ENCODE measurements at places on chromosomes 3 and 15. TPM values are rescaled to one million over a fixed set of nuclear protein-coding genes. Genes with fewer than 3 reads are reported as not detected.

GRCh38 chr3:64417816-64418215, 192.6 kb upstream of the PRICKLE2 start:
- H3K27ac ChIP-seq: no peak overlapping the region
- H3K27me3 ChIP-seq: no peaks in the 10 kb centered on the region
- peak; percentile 60 for DNase-seq
- H3K4me1 ChIP-seq: peaks cover 8% of the 10 kb centered on the region
- H3K4me3 ChIP-seq: no peak overlapping the region
- no peaks in the 10 kb centered on the region for H3K36me3 ChIP-seq

The PLSCR2 gene
- polyA plus RNA-seq: not detected

GRCh38 chr3:160005004-160005403, 16.4 kb downstream of the IL12A start:
- no peaks in the 10 kb centered on the region for H3K36me3 ChIP-seq
- H3K27ac ChIP-seq: no peak overlapping the region
- no peak overlapping the region for H3K4me3 ChIP-seq
- no peak for DNase-seq
- no peaks in the 10 kb centered on the region for H3K4me1 ChIP-seq

DNA sequence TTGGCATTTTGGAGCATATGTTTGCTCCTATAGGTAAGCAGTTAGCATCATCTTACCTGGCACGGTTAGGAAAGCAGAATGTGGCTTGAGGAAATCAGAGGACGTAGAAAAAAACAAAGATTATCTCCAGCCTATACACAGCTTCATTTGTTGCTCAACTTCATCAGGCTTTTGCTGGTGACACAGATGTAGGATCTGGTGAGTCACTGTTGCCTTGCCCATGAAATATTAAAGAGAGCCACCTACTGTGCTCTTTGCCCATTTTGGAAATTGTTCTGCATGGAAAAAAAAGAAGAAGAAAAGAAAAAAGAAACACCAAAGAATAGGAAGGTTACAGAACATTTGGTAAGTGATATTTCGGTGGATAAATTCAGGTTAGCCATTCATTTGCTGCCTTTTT, 3.8 kb downstream of the IL1RAP start:
- H3K36me3 ChIP-seq: no peaks in the 10 kb centered on the region
- H3K4me3 ChIP-seq: peak overlapping the region; percentile 97
- peak overlapping the region; percentile 70 for H3K27ac ChIP-seq

DNA sequence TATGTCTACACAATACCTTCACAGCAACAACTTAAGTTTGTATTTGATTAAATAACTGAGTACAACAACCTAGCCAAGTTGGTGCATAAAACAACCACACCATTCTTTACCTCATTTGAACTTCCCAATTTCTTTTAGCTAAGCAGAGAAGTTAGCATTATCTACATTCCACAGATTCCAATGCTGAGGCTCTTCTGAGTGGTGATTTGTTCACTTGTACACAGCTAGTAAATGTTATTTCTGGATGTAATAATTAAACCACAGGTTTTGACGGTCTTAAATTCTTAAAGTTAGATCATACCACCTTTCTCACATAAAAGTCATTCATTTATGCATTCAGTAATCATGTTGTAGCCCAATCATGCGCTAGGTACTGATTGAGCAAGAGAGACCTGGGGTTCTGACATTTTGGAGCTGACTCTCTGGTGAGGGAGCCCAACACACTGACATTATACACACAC, 102.5 kb downstream of the SST start:
- no peaks in the 10 kb centered on the region for H3K27me3 ChIP-seq
- DNase-seq: peak; percentile 65
- peaks cover 38% of the 10 kb centered on the region for H3K4me1 ChIP-seq
- peak overlapping the region; percentile 31 for H3K4me3 ChIP-seq
- H3K27ac ChIP-seq: peak overlapping the region; percentile 64

DNA sequence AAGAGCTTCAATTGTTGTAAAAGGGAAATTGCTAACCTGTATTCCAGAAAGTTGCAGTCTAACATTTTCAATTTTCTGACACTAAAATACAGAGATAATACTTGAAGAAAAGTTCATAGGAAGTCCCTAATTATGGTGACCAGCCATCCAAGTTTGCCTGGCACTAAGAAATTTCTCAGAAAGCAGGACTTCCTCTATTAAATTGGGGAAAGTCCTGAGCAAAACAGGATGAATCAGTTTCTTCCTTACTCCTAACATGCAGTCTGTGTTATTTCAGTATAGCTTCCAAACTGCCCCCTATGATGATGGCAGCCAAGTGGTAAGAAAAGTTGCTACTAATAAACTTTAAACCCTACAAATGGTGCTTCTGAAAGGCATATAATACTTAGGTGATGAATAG, 133.5 kb upstream of the SGO1 start:
- no peak overlapping the region for H3K27ac ChIP-seq
- H3K4me1 ChIP-seq: no peaks in the 10 kb centered on the region
- H3K4me3 ChIP-seq: no peak overlapping the region
- no peak for DNase-seq
- no peaks in the 10 kb centered on the region for H3K27me3 ChIP-seq

DNA sequence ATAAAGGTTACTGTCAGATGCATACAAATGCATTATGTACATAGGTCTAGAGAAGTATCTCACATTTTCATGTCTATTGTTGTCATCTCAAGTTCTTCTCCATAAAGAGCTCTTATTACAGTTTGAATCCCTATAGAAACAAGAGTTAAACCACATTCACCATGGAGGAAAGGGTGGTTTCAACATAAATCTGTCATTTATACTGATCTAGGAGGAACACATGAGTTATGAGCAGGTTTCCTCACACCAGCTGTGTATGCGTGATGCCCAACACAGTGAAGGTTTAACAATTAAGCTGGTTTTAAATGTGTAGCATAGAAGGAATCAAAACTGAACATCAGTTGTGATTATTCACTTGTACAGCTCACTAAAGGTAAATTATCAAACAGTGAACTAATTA, 251.7 kb downstream of the KCNMB2 start:
- H3K4me3 ChIP-seq: no peak overlapping the region
- no peaks in the 10 kb centered on the region for H3K4me1 ChIP-seq
- no peaks in the 10 kb centered on the region for H3K36me3 ChIP-seq
- H3K27ac ChIP-seq: no peak overlapping the region
- no peaks in the 10 kb centered on the region for H3K27me3 ChIP-seq

The INKA1 gene
- 7.2 TPM for polyA plus RNA-seq

The NPAP1 gene
- not detected for polyA plus RNA-seq

DNA sequence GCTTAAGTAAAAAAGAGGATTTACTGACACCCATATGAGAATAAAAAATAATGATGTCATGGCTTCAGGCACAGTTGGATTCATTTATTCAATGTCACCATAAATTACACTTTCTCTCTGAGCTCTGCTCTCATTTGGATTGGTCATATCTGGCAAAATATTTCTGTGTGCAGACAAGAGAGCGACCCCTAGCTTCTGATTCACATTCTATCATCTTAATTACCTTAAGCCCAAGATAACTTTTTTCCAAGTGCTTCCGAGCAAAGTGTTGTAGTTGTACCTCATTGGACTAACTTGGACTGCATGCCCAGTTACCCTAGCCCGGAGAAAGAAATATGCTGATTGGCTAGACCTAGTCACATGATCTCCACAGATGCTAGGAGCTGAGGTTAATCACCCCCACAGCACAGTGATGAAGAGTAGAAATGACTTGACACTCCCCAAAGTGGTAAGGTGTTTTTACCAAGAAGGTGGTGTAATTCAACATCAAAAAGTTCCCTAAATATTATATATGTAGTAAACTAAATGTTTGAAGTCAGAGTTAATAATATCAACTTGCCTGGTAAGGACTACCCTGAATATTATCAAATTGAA, 552.2 kb upstream of the SUCLG2 start:
- H3K27me3 ChIP-seq: no peaks in the 10 kb centered on the region
- no peak for DNase-seq
- no peak overlapping the region for H3K4me3 ChIP-seq

DNA sequence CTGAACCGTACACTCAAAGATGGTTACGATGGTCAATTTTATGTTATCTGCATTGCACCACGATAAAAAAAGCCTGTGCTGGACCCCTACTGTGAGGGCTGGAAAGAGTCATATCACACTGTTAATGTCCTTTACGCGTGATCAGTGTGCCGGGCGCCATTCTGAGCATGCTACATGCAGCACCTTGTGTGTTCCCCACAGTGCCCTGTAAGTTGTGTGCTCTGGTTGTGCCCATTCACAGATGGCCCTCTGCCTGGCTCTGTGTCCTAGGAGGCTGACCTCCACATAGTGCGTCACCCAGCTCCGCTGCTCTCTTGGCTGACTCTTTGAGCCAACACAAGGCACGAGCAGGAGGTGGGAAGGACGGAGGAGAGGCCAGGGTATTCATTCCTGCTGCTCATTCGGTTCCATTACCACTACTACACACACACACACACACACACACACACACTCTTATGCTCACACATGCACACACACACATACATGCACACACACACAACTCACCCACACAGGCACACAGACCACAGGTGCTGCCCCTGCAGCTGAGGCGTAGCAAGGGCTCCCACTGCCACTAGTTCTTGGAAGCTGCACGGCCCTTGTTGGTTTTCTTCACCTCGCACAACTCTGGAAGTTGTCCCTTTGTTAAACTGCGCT, 129.6 kb upstream of the IQSEC1 start:
- H3K27me3 ChIP-seq: peaks cover 20% of the 10 kb centered on the region
- H3K4me1 ChIP-seq: no peaks in the 10 kb centered on the region
- no peaks in the 10 kb centered on the region for H3K36me3 ChIP-seq

DNA sequence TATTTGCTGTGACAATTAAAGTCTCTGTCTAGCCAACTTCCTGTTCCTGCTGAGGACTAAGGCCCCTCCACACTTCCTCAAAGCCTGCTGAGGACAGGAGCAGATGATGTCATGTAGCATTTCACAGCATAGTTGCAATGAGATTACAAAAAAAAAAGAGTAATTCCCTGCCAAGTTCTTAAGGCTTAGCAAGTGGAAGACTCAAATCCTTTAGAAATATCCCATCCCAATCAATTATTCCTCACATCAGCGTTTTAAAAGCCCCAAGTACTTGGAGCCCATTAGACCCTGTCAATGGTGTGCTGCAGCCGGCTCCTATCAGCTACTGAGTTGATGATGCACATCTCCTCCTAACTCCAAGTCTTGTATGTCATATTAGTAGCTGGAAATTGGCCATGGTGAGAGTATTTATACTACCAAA, 51.7 kb downstream of the TRANK1 start:
- 0 out of 2 replicates have a peak, but pooled peaks cover 4% of the 10 kb centered on the region for H3K4me1 ChIP-seq
- H3K36me3 ChIP-seq: no peaks in the 10 kb centered on the region
- H3K4me3 ChIP-seq: no peak overlapping the region
- peak; percentile 70 for DNase-seq
- no peak overlapping the region for H3K27ac ChIP-seq

DNA sequence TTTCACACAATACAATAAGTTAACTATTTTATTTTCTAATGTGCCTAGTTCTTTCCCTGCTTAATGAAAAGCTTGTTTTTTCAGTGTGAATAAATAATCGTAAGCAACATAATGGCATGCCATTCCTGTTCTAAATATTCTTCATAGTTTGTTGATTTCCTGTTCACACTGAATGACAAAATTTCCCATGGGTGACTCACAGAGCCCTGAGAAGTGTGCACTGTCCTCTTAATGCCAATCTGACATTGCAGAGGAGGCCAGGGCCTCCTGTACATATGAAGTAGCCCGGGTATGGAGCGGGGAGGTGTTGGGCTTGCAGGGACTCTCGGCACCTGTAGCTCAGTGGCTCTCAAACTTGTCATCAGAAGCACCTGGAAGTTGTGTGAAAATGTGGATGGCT, 24.3 kb downstream of the CCR3 start:
- H3K4me1 ChIP-seq: no peaks in the 10 kb centered on the region
- H3K4me3 ChIP-seq: no peak overlapping the region
- peak; percentile 9 for DNase-seq
- no peaks in the 10 kb centered on the region for H3K36me3 ChIP-seq
- H3K27me3 ChIP-seq: peaks cover 21% of the 10 kb centered on the region

DNA sequence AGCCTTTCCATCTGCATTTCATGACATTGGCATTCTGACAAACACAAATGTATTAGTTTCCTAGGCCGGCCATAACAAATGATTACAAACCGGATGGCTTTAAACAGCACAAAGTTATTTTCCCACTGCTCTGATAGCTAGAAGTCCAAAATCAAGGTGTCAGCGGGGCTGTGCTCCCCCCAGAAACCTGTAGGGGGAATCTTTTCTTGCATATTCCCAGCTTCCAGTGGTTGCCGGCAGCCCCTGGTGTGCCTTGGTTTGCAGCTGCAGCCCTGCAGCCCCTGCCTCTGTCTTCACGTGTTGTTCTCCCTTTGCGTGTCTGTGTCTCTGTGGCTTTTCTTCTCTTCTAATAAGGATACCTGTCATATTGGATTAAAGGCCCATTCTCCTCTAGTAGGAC, 79.0 kb upstream of the CDV3 start:
- H3K27ac ChIP-seq: no peak overlapping the region
- no peaks in the 10 kb centered on the region for H3K36me3 ChIP-seq
- H3K4me1 ChIP-seq: peaks cover under 1% of the 10 kb centered on the region
- no peak overlapping the region for H3K4me3 ChIP-seq

DNA sequence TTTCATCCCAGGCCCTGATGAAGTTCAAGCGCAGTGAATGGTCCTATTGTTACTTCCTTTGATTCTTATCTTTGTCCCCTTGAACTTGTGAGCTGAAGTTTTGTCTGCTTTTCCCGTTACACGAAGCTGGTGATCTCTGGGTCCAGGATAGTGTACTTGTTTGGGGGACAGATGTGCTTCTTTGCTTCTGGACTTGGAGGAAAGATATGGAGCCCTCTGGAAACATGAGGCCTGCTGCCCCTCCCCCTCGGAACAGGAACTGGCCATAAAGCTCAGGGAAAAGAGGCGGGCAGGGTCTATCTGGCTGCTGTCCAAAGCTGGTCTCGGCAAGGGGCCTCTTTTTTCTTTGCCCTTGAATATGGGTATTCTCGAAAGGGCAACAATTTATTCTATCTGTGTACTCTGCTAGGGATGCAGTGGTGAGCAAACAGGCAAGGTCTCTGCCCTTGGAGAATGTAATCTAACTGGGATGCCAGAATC, 47.6 kb downstream of the IDH2 start:
- no peak for DNase-seq
- no peaks in the 10 kb centered on the region for H3K27me3 ChIP-seq
- no peak overlapping the region for H3K4me3 ChIP-seq
- no peak overlapping the region for H3K27ac ChIP-seq

DNA sequence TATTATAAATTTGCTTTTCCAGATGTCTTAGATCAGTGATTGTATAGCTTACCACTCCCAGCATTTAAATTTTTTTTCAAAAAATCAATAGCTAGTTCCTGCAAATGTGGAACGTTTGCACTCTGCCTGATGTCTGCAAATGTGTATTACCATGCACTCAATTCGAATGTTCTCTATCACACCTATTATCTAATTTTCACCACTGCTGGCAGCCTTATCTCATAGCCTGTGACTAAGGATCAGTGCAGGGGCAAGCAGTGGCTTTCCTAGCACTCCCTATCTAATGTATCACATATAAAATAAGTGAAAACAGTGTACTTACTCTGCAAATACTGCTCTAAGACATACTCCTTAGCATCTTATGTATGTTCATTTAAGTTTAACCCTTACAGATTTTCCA, 196.3 kb upstream of the PLSCR5 start:
- DNase-seq: no peak
- H3K27ac ChIP-seq: no peak overlapping the region
- no peaks in the 10 kb centered on the region for H3K27me3 ChIP-seq

The SLC51A gene
- 6.0 TPM for polyA plus RNA-seq

The MESP1 gene
- 0.48 TPM for polyA plus RNA-seq
